ENCODE measurements at places on chromosomes 5 and 9.

- DNase-seq, result no peak
Measured at GRCh38 chr5:13985731-13986418, 41.4 kb upstream of the DNAH5 start.

DNA sequence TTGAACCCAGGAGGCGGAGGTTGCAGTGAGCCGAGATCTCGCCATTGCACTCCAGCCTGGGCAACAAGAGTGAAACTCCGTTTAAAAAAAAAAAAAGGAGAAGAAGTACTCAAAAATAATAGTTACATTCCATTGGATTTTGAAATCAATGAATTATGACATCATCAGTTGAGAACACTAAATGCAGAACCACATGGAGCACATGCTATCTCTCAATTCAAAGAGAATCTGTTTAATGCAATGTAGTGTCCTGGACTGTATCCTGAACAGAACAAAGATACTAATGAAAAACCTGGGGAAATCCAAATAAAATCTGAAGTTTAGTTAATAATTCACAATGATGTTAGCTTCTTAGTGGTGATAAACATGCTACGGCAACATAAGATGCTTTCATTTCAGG is 20.3 kb downstream of the CDC14B start:
- no peak for DNase-seq

GRCh38 chr5:56088967-56089829 is 94.4 kb upstream of the IL6ST start:
- DNase-seq, result no peak

DNA sequence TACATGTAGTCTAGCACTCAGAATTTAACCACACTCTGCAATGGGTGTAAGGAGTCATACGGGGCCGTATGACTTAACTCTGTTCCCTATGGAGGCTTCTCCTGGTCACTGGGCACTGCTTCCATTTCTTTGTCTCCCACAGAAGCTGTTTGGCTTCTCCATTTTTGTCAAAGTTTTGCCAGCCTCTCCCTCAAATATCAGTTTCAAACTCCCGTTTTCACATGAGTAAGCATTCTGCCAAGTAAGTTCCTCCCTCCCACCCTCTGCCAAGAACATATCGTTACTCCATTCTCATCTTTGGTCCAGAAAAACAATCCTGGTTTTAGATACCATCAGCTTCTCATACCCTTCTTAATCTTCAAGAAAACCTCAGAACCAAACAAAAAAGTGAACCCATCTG is 6.1 kb downstream of the AFAP1L1 start:
- no peak for DNase-seq

- no peak for DNase-seq
Measured at GRCh38 chr5:136613230-136613629, 247.9 kb upstream of the TRPC7 start.

DNA sequence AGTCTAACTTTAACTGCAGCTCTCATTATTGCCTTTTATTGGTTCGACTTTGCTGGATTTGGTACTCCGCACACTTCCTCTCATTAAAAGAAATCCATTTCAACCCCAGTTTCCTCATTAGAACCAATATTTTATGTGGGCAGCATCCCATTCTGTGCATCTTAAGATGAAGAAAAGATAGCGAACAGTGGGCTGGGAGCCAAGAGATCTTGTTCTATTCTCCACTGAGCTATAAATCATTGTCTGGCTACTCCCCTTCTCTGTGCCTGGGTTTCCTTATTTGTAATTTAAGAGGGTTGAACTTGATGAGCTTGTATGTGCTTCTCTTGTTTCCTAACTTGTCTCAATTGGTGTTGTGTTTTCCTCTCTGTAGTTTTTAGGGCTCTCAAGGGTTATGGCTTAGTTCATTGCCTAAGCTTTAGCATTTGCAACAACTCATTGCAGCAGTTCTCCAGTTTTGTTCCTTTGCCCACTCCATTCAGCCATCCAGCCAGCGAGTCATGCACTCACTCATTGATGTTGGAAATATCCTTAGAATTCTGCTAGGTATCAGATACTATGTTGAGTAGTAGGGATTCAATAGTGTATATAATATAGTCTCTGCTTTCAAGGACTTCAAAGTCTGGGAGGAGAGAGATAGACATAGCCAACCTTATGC is 273.3 kb upstream of the TNC start:
- no peak for DNase-seq

DNA sequence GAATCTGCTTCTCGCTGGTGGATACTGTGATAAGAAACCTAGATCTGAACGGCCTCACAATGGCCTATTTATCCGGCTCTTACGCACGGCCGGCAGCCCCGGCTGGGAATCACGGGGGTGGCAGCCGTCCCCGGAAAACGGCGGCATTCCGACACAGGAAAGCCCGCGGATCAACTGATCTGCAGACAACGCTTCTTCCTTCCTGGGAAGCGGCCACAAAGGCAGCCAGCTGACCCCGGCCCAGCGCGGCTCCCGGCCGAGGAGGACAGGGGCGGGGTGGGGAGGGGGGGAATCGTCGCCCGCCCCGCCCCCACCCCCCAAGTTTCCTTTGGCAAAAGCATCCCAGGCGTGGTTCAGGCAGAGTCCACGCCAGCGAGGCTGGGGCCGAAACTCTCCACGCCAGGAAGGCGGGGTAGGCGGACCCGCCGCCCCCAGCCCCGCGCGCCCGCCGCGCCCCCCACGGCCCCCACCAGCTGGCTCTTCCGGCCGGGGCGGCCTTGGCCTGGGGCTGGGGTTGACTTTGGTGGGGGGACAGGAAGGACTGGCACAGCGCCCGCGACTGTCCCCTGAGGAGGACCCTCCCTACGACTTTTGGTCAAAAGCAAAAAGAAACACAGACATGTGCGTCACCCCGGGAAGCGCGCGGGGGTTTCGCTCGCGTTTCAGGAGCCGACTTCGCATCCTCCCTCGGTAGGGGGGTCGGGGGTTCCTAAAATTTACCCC is 247.7 kb upstream of the ANKRD55 start:
- no peak for DNase-seq

DNA sequence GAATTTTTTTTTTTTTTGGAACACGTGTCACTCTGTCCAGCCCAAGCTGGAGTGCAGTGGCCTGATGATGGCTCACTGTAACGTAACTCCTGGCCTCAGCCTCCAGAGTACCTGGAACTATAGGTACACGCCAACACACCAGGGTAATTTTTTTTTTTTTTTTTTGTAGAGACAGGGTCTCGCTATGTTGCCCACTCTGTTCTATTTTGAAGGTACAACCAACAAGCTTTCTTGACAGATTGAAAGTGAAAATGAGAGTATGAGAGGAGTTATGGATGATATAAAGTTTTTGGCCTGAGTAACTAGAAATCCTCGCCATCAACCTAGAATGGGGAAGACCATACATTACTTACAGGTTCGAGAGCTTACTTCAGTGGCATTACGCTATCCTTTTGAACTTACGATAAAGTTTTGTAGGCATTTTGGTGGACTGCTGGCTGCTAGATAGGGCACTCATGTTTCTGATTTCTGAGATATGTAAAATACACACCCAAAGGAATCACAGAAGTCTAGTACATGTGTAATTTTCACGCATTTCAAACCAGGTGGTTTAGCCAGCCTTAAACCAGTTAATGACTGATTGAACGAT is 806 bp upstream of the CDC42SE2 start:
- DNase-seq, result no peak

DNA sequence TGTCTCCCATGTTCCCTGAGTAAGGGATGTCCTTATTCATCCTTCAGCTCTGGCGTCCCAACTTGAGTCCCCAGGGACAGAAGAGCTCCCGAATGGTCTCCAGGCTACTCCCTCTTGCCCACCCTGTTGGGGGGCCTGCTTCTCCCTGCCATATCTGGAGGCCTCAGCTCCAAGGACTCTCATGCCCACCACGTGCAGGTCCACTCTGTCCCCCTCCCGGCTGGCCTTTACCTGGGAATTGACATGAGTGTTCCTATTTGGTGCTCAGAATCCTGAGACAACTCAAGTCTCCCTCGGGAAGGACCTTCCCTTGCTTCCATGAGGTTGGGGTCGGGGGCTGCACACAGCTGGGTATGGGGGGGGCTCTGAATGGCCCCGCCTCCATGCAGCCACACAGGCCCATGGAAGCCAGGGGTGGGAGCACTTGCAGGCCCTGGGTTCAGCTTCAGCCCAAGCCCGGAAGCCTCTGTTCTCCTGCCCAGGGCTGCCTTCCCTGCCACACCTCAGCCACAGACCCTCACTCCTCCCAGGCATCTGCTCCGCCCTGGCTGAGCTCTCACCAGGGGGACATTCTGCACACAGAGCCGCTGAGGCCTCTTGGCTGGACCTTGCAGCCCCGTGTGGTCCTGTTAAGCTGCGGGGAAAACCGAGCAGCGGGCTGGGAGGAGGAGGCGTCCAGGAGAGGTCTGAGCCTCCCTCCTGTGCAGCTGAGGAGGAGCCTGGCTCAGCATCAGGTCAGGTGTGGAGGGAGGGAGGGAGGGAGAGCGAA is 121.9 kb downstream of the PHF2 start:
- no peak for DNase-seq
